Right cardiac atrium (tissue), 5 donors: ENCODE measurements at places on chromosomes 2 and 18.
A peak's percentile ranks its signal among the peaks of the same experiment; 100 is the strongest.

DNA sequence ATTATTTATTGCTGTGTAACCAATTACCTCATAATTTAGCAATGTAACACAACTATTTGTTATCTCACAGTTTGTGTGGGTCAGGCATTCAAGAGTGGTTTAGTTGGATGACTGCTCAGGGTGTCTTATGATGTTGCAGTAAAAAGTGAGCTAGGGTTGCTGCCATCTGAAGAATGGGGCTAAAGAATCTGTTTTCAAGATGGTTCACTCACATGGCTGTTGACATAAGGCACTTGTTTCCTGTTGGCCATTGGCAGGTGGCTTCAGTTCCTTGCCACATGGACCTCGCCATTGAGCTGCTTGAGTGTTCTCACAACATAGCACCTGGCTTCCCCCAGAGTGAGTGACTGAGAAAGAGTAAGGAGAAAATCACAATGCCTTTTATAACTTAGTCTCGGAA, 123.2 kb downstream of the TMEM17 start:
- no peak for DNase-seq

- DNase-seq = no peak
Measured at GRCh38 chr2:106108791-106109190, 85.3 kb downstream of the UXS1 start.

- no peak for DNase-seq
Measured at GRCh38 chr2:190365499-190366204, 22.3 kb downstream of the INPP1 start.

GRCh38 chr18:13003466-13003896, 12.3 kb downstream of the CEP192 start:
- DNase-seq = no peak

DNA sequence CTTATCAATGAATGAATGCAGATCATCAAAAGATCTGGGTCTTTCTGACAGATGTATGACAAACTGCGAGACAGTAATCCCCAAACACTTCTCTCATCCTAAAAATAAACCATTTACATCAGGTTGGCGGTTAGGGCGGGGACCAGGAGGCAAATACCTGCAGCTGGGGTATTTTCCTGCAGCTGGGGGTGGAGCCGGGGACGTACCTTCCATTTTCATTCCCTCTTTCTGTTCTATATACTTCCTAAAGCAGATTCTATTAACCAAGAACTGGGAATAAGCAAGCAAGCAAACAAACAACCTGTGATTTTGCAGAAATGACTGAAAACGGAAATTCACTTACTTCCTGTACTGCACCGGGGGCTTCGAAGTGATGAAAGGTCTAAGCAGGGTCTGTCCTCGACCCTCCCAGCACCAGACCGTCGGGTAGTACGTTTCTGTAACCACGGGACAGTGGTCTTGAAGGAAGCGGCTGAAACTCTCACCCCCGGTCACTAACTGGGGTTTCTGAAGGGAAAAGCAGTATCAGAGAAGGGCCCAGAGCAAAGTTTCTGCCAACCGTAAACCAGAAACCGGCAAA, 1.2 kb downstream of the ABHD3 start:
- no peak for DNase-seq

DNA sequence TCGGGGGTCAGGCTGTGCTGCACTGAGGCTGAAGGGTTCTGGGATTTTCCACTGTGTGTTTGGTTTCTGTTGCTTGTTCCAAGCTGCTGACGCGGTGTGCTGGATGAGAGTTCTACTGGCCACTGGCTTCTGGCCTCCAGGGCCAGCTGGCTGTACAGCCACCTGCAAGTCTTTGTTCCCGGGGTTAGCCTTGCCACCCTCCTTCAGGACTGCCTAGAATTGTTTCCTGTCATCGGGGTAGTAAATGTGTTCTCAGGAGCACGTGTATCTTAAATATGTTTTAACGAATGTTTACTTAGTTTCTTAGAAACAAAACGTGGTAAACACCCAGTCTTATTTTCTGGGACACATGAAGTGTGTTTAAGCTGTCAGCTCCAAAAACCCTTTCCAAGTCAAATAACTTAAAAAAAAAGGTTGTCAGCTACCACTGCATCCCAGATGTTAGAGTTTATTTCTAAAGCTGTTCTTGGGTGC, 231.2 kb downstream of the AGAP1 start:
- peak; percentile 78 for DNase-seq

DNA sequence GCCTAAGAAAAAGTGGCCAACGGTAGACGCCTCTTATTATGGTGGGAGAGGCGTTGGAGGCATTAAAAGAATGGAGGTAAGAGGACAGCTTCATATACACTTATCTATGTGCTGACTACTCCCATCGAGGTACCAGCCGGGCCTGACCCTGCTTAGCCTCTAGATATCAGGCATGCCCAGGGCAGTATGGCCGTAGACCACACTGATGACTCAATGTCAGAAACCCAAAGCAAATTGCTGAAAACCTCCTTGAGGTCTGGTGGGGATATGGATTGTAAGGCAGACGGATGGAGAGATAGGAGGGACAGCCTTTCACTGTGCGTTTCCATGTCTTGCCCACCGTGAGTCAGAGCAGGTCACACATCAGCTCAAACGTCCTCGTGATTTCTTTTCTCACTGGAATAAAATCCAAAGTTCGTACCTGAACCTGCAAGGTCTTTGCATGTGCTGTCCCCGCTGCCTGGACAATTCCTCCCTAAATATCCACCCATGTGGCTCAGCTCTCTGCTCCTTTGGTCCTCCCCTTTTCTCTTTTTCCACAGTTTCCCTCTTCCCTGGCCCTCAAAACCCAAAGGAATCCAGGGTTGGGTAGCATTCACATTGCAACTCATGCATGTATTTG, 168.9 kb downstream of the ANTXR1 start:
- DNase-seq = no peak

DNA sequence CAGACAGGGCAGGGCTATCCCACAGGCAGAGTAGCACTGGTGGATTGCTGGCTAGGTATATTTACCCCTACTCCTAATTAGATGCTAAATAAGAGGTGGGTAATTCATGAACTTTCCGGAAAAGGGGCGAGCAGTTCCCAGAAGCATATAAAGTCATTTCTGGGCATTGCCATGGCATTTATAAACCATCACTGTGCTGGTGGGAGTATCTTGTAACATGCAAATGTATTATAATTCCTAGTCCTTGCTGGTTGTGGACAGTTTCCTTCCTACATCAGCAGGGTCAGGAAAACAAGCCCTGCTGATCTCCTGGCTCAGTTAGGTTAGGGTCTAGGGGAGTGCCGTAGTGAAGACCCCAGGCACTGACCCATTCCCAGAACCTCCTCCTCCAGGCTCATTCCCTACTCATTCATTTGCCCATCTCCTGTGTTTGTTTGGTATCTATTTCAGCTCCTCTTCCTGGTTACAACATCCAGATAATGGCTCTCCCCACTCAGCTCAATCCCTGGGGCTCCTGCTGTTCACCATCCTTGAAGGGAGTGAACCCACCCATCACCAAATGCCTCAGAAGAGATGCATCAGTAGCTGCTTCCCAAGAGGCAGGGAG, 282.7 kb downstream of the SRBD1 start:
- DNase-seq = no peak

DNA sequence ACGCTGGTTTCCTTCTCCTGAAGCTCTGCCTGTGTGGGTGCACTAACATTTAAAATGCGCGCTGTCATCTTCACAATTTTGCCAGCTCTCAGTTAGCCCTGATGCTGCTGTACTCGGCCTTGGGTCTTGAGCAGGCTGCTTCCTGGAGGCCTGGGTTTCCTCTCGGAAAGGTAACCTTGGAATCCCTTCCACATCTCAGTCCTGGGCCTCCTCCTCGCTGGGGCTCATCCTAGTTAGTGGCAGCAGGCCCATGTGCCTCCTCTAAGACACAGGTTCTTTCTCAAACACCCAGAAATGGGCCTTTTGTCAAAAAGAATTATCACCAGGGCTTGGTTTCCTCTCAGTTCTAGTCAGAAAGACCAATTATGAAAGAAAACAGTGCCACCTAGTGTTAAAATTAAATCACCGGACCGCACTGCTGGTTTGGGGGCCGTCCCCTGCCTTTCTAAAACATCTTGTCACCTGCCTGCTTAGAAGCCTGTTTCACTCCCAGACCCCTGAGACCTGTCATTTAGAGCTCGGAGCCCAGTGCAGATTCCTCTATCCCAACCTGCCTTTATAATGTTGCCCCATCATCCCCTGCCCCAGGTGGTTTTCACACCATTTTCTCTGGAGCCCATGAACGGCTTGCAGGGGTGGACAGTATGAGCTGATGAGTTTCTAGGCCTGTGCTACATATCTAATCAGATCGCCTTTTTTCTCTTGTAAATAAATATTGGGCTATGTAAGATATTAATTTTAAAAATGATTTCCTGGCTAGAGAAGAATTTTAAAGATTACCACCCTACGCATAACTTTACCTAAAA, 42.4 kb downstream of the HK2 start:
- DNase-seq = no peak

GRCh38 chr2:98518101-98518500, 73.4 kb downstream of the INPP4A start:
- no peak for DNase-seq

DNA sequence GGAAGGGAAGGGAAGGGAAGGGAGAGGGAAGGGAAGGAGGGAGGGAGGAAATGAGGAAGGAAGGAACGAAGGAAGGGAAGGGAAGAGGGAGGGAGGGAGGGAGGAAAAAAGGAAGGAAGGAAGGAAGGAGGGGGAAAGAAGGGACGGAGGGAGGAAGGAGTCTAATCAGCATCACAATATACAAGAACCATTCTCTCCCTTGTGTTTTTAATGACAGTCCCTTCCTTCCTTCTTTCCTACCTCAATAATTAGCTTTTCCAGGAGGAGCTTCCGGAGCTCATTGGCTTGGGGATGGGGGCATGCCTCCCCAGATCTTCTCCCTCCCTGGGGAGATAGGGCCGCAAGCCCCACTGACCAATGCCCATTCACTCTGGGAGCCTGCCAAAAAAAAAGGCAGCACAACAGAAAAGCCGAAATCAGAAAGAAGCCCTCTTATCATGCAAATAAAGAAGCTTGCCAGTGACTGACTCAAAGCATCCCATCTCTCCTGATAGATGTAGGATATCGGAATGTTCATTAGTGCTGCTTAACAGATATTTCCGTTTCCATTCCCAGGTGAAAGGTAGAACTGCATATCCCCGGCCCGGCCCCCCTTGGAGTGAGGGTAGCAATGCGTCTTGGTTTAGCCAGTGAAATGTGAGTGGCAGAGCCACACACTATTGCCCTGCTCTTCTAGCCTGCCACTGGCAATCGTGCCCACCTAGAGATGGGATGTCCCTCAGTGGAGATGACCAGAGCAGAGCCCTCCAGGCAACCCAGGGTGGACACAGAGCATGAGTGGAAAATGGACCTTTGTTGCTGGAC, 17.8 kb upstream of the SMAD7 start:
- no peak for DNase-seq

DNA sequence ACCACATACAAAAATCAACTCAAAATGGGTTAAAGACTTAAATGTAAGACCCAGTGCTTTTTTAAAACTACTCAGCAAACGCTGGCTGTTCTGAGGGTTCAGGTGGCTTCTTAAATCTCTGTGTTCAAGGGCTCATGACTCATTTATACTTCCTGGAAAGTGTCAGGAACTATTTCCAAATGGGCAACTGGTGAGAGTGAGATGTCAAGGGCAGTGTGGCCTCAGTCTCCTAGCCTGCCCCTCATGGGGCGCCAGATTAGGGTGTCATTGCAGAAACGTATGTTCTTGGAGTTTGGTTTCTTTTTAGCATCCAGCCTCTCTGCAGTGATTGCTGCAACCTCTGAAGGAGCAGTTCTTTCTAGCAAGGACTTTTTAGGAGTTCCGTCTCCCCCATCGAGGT, 485.4 kb downstream of the TNS1 start:
- no peak for DNase-seq

DNA sequence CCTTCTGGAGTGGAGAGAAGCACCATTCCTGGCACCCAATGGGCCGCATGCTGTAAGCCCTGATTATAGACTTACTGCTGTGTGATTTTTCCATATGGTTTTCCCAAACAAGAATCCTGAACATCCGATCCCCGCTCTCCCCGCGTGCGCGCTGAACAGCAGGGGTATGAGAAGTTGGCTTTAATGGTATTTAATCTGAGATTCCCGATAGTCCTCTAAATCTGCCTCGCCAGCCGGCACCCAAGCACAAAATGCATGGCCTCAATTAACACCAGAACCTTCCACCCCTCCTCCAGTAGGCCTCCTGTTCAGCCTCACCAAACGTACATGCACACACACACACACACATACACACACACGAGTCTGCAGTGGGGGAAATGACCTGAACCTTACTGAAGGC, 480.3 kb downstream of the BCL11A start:
- DNase-seq = no peak

DNA sequence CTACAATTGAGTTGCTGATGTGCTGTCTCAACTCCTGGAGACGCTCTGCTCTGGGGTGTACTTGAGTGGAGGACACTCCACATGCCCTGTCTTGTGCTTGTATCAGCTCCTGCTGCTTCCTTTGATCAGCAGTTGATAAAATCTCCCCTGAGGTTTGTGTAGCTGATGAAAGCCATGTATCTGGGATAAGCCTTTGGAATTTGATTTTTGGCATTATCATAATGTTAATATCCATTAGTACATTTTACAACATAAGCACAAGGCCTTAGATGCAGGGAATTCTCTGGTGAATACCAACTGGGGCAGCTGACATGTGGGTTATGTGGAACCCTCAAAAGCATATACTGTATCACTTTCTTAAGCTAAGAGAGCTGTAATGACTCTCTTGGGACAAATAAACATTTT, 222.7 kb upstream of the ITGA4 start:
- DNase-seq = no peak

DNA sequence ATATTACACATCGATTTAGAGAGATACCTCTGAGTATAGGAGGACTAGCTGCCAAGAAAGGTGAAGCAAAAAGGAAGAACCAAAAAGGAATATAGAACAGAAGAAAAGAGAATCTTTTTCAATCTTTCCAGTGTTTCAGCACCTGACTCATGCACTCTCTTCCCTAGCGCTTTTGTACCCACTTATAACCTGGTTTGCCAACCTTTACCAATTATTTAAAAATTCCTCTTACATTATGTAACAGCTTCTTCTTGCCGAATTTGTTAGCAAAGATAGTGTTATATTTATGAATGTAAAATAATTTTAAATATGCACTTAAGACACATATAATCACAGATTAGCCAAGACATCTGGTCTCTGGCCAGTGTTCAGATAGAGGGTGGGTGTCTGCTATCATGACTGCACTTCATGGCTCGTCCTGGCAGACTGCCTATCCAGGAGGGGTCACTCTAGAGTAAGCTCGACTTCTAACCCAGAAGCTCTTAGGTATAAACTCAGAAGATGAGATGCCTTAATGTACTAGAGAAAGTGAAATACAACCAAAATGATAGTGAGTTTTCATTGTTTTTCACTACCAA, 122.9 kb downstream of the ATAD2B start:
- peak; percentile 75 for DNase-seq

DNA sequence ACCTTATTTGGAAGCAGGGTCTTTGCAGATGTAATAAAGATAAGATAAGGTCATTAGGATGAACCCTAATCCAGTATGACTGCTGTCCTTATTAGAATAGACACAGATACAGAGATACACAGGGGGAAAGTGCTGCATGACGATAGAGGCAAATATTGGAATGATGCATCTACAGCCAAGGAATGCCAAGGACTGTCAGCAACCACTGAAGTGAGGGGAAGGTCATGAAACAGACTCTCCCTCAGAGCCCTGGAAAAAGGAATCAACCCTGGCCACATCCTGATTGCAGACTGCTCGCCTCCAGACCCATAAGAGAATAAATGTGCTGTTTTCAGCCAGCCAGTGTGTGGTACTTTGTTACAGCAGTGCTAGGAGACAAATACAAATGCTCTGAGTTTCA, 14.8 kb downstream of the TMEM237 start:
- no peak for DNase-seq
